NCI-H2029 treated with DMSO at 0.1 percent for 48 hours (cell line): ENCODE measurements at places on chromosomes 7 and 10.

- DNase-seq: no peak
Observed at GRCh38 chr10:128499956-128500355, 373.7 kb upstream of the MKI67 start.

DNA sequence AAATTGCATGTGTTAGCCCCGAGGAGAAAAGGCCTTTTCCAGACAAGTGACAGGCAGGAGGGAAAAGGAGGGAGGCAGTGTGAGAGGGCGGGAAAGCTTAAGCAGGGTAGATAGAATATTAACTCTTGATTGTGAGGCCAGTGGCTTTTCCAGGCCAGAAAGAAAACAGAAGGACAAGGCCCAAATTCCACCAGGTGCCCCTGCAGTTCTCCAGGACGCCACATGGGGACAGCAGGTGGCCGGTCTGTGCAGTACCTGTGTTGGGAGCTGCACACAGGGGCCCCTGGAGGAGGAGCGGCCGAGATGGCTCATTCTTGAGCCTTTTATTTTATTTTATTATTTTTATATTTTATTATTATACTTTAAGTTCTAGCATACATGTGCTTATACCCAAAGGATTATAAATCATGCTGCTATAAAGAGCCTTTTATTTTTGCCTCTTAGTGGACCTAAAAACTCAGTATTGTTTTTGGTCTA, 141.3 kb upstream of the KLF14 start:
- no peak for DNase-seq

GRCh38 chr10:34756584-34756983, 58.5 kb downstream of the PARD3 start:
- no peak for DNase-seq

DNA sequence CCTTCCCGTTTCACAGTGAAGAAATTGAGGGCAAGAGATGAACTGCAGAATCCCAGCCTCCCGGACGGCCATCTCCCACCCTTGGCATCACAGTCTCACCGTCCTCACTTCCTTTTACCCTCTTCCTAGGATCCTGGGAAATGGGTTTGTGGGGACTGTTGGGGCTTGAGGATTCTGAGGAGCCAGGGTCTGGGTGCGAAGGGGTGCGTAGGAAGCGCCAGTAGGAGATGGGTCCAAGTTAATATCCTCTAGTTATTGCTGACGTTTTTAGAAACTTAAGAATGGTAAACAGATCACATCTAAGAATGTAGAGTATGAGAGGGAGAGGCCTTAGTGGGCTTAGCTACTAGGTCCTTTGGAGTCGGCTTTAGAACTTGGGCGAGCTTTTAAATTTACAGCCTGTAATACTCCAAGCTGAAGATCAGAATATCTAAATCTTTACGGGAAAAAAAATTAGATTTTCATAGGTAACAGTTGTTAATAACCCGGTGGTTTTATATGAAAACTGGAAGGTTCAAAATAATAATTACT, 696 bp downstream of the MALSU1 start:
- DNase-seq: no peak

DNA sequence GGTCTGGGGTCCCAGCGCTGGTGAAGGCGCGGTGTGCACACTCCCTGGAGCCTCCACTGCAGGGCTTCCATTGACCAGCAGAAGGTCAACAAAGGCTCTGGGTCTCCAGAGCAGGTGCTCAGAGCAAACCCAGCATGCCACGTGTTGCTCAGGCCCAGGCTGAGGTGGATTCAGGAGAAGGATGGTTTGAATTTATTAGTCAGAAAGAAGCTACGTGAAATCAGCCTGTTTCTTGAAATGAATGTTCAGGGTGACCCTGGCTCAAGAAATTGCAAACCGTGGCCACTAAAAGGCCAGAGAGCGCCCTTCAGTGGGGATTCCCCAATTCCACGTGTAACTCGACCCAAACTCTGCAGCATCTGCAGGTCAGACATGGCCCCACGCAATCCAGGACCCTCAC, 82.7 kb upstream of the PFKP start:
- DNase-seq: no peak

- DNase-seq: no peak
Observed at GRCh38 chr10:85864868-85865526, 501.6 kb downstream of the GRID1 start.

DNA sequence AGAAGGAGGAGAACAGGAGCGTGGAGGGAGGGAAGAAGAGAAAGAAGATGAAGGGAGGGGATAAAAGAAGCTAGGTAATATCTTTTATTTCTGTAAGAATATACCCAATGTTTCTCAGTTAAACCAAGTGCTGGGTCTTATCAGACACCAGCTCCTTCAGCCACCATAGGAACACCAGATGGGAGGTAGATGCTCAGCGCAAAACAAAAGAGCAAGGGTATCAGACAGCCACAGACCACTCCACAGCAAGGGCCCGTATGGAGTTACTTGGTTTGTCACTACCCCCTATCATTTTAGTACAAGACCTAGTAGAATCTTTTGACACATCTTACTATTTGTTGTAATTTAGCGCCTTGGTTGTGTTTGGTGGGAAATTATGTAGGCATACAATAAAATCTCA, 65.9 kb upstream of the FAM133B start:
- no peak for DNase-seq

DNA sequence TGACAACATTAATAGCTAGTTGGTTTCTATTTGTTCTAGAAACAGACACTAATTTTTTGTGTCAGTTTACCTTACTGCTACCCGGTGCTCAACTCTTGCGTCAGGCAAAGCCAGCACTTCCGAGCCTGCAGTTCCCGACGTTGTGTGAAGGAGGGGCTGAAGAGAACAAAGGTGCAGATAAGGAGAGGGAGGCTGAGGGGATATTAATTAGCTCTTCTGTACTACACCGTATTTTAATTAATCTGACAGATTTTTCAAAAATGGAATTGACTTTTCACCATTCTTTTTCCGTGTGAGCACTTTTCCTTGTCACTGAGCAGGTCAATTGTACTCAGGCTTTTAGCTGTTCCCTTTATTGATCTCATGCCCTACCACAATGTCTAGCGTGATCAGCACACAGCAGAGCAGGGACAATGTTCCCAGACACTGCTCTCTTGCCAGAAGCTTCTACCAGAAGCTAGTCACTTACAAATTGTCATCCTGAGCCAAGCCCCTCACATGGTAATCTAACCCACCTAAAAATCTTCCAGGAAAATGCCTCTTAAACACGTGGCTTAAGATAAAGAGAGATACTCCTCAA, 650.5 kb upstream of the MKI67 start:
- DNase-seq: no peak

DNA sequence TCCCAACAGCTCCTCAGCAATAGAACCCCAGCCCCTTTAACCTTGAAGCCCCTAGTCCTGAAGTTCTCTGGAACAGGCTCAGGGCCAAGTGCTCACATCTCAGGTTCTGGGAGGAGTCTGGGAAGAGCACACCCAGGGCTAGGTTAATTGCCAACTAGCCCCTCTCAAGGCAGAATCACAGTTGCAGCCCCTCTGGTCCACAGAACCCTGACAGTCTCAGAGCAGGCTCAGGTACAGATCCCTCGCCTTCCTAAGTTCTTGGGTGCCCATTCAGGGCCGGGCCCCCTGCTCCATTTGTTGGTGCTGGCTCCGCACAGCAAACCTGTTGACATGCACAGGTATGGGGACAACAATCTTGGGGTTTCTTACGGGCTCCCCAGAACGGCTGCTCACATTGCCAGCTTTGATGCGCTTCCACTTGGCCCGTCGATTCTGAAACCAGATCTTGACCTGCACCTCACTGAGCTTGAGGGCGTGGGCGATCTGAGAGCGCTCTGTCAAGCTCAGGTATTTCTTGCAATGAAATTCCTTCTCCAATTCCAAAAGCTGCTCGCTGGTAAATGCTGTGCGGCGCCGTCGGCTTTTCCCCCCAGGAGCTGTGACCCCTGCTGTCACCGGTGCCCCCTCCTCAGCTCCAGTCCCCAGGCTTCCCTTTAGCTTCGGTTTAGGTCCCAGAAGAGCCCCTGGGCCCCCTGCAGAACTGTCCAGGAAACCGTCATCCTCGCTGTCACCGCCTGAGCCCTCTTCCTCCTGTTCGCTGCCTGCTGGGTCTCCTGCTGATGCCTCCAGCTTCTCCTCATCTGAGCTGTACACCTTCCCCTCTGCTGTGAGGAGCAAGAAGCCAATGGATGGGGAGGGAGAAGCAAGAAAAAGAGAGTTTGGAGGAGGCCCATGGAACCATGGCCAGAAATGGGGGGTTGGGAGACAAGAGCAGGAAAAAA, 18.9 kb downstream of the GBX1 start:
- no peak for DNase-seq

- no peak for DNase-seq
Observed at GRCh38 chr7:155455132-155455693, 2.7 kb upstream of the EN2 start.

GRCh38 chr7:140229101-140229525, 52.3 kb upstream of the KDM7A start:
- DNase-seq: no peak

DNA sequence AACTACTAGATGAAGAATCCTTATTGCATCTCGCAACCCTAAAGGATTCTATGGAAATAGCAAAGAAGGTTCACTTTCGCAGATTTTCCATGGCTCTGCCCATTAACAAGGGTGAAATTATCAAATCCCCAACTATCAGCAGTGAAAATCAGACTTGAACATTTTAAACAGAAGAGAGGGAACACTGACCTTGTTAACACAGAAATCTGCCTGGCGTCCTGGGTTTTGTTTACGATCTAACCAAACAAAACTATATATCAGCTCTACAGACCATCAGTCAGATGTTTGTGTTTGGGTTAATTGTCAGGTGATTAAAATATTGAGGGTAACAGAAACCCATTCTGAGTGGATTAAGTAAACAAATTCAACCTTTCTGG, 1.9 kb downstream of the CTTNBP2 start:
- no peak for DNase-seq

DNA sequence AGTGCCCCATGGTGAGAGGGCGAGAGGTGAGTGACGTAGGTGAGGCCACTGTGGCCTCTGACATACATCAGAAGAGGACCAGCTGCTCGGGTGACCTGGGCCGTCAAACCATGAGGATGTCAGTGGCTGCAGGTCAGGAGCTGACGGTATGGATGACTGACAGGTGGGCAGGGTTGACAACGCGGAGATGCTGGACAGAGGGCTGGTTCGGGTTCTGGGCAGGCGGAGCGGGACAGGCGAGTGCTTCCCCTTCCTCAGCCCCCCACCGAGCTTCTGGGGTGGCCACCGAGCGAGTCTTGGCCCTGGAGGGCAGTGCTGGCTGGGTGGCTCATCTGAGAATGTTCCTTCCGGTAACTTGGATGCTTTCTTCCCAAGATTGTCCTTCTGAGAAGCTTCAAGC, 91.8 kb downstream of the ACTR3B start:
- DNase-seq: no peak

- DNase-seq: no peak
Observed at GRCh38 chr7:780516-780915, 51.8 kb upstream of the SUN1 start.

DNA sequence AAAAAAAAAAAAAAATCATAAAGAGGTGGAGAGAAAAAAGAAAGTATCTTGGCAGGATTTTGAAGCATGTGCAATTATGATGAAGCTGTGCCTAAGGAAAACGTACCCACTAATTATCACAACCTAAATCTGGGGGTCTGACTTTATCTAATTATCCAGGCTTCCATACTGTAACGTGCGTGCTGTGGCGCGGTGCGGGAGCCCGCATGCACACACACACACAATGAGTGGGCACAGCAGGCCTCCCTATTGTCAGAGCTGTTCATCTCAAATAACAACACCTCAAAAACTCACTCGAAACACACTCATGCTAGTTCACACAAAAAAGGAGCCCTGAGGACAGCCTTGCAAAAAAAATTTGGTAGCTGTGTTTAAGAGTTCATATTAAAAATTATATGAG, 31.9 kb downstream of the BEND7 start:
- DNase-seq: no peak

DNA sequence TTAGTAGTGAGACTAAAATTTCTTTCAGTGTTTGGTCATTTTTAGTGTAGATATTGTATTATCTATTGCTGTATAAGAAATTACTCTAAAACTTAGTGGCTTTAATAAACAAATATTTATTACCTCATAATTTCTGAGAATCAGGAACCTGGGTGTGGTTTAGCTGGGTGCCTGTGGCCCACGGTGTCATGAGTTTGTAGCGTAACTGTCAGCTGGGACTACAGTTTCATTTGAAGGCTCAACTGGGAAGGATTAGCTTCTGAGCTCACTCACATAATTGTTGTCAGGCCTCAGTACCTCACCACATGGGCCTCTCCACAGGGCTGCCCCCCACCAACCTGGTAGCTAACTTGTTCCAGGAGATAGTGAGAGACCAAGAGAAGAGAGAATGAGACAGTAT, 98.5 kb downstream of the SRI start:
- no peak for DNase-seq

DNA sequence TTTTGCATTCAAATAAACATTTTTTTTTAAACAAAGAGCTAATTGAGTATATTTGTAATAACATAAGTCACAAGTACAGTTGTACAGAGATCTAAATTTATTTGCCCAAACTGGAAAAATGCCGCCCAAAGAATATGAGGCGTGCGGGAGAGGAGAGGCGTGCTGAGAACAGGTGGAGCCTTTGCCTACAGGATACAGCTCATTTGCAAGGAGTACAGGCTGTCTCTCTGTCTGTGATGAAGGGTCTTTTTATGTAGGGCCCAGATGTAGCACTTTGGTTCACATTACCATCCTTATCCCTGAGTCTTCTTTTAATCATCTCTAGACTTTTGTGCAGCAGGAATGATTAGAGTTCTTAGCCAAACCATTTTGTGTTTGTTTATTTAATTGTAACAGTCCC, 58.2 kb downstream of the POU6F2 start:
- no peak for DNase-seq

GRCh38 chr7:155469311-155470185, 11.6 kb downstream of the EN2 start:
- no peak for DNase-seq

GRCh38 chr7:8442051-8442813, 8.8 kb downstream of the NXPH1 start:
- no peak for DNase-seq

GRCh38 chr7:149381245-149381644, 79.6 kb downstream of the ZNF777 start:
- DNase-seq: no peak

GRCh38 chr10:62501547-62501946, 127.4 kb downstream of the ZNF365 start:
- no peak for DNase-seq

- no peak for DNase-seq
Observed at GRCh38 chr10:81600185-81600584, 274.8 kb upstream of the NRG3 start.

DNA sequence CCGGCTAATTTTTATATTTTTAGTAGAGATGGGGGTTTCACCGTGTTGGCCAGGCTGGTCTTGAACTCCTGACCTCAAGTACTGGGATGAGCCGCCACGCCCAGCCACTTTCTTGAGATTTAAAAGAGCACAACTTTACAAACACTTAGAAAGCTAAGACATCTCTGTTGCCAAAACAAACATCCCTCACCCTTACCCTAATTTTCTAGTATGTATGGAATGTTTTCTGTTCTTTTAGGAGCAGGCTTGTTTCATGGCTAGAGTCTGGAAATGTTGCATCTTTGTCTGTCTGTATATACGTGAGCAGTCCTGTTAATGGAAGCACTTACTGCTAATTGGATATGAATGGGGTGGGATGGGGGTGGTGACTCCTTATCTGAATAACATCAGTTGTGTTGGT, 2.9 kb downstream of the OLAH start:
- no peak for DNase-seq
